Type B pancreatic cell (in vitro differentiated cells): ENCODE measurements at places on chromosomes 16 and 17. TPM values are rescaled to one million over a fixed set of nuclear protein-coding genes. Genes with fewer than 3 reads are reported as not detected.
A peak's percentile ranks its signal among the peaks of the same experiment; 100 is the strongest.

- no peak for DNase-seq
Observed at GRCh38 chr17:64718058-64718457, 56.0 kb upstream of the SMURF2 start.

DNA sequence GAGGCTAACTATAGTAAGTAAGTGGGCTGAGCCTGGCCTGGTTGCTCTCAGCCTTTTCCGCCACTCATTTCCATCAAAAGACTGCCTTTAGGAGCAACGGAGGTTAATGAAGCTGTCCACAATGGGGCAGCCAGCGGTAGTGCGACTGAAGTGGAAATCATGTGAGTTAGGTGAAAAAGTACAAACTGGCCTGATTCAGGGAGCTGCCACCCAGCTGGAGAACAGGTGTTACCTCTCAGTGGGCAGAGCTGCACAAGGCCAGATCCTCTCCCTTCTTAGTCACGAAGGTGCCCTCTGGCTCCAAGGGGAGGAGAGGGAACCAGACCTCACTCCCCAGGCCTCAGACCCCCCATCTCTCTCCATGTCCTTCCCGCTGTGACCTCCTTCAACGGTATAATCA lies 34.4 kb upstream of the CDRT4 start:
- DNase-seq, result no peak

DNA sequence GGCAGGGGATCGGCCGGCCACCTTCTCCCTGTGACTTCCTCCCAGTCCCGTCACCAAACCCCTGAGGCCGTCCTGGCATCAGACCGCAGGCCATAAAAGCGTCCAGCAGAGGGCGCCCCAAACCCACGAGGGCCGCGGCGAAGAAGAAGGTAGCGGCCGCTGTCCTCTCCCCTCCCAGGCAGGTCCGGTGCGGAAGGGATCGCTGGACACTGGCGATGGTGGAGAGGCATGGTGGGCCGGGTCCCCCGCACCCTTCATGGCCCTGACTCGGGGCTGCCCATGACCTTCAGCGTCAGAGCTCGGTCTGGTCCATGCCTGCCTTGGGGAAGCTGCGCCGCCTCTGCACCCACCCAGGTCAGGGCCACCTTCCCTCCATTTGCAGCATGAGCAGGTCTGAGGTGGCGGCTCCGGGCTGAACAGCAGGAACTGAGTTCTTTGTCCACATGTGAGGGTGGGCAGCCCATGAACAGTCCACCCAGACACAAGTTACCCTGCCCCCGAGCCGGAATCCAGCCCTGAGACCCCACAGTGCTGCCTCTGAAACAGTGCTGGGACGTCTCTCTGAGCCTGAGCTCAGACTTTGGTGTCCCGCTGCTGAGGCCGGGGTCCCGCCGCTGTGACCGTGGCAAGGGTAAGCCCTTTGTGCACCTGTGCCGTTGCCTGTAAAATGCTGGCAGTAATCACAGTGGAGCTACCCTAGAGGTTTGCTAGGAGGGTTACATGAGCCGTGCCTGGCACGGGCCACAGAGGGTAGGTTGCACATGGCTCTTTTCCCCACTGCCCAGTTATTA lies 40.8 kb upstream of the CMIP start:
- DNase-seq, result peak; percentile 92

DNA sequence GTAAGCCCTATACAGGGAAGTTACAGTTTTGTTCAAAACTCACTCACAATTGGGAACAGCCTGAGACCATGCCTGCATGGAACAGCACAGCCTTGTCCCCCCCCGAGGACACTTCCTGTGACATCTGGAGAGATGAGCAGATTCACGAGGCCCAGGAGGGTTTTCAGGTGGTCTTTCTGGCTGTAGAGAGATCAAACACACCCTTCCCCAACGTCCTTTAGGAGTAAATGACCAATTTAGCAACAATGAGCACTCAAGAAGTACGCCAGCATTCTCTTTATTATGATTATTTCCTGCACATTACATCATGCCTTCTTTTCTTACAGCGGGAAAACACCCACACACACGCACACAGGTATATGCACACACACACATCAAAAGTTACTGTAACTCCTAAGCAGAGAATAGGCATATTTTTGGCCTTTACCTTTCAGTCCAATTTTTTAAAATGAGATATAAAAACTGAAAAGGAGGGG lies 39.0 kb downstream of the ADCY9 start:
- DNase-seq, result no peak

DNA sequence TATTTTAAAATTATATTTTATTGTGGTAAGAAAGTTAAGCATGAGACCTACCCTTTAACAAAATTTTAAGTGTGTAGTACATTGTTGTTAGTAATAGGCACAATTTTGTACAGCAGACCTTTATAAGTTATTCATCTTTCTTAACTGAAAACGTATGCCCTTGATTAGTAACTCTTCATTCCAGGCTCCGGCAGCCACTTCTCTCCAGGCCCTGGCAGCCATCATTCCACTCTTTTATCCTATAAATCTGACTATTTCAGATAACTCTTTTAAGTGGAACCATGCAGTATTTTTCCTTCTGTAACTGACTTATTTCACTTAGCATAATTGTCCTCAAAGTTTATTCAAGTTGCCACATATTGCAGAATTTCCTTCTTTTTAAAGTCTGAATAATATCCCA lies 348.2 kb downstream of the CDH11 start:
- DNase-seq, result no peak

GRCh38 chr16:66277311-66278070 lies 89.0 kb upstream of the CDH5 start:
- peak; percentile 51 for DNase-seq

DNA sequence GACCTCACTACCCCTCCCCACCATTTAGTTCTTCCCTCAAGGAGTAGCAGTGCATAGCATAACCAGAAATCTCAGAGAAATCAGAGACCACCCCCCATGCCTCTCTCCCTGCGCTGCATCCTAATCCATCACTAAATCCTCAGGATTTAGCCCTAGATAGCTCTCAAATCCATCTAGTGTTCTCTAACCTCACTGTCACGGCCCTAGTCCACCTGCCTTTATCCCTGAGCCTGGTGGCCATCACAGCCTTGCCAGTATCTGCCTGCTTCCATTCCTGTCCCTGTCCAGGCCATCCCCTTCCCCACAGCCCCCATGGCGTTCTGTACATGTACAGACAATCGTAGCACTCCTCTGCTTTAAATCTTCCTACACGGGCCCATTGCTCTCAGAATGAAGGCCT lies 19.1 kb downstream of the CBLN1 start:
- DNase-seq, result no peak

- no peak for DNase-seq
Observed at GRCh38 chr16:59665618-59666220, 931.6 kb upstream of the GOT2 start.

DNA sequence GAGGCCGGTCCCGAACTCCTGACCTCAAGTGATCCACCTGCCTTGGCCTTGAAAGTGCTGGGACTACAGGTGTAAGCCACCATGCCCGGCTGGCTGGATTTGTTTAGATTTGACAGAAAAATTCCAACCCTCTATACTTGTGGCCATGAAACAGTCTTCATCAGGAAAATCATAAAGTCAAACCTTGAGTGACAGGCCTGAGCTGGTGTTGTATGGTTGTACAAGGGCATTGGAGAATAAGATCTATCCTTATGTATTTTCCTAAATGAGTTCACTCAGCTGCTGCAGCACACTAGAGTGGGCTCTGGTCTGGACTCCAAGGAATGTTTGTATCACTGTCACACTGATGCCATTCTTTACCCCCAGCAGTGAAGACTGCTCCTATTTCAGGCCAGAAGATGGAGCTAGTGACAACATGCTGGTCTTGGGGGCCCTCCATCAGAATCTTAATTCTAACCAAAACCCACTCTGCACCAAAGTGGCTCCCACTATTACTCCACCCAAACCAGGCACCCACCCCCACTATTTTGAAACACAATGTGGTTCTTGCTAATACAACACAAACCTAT lies 27.4 kb downstream of the SNX11 start:
- no peak for DNase-seq

DNA sequence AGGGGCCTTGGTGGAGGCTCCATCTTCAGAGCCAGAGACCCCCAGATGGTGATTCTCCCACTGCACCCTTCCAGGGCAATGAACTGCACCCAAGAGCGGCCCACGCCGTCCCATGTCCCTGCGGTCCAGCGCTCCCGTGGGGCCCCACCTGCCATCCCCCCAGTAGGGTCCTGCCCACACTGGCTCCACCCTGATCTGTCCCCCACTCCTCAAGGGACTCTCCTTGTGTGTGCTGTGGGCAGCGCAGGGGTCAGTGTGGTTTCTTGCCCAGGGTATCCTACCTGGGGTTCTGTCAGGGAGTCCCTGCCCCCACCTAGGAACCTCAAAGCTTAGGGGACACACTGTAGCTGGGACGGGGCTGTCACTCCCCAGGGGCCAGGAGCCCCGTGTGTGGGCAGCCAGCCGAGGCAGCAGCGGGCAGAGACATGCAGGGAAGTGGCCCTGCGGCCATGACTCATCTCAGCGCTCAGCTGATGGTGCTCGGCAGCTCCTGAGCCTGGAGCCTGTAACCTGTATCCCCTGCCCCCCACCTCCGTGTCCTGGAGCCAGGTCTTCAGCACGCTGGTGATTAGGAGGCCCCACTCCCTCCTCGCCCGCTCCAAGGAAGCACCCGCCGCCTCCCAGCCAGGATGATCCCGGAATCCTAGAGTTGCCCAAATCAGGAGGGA lies 35.7 kb upstream of the SSTR5 start:
- no peak for DNase-seq

- peak; percentile 74 for DNase-seq
Observed at GRCh38 chr16:77675464-77676324, 46.6 kb upstream of the NUDT7 start.

DNA sequence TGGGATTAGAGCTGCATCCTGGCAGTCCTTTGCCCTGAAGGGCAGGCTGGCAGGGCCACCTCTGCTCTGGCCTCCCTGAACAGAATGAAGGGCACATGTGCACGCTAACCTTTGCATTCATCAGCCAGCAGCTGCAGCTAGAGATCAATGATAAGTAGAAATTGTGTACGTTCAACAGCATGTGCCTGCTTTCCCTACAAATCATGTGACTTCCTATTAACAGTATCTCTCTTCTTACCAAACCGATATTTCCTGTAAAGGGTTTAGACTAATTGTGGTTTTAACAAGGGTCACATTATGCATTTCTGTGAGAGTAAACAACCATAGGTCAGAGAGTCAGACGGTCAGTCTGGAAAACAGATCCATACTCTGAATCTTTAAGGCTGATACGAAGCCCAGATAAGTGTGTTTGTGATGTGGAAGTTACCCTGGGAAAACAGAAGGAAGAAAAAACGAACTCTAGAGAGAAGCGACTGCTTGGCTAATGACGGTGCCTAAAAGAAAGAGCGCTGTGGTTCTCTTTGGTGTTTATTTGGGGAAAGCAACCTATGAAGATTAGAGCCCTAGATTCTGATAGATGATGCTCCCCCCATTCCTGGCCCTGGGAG lies 219.4 kb downstream of the MAF start:
- DNase-seq, result no peak

GRCh38 chr17:28950017-28950751 lies 1.1 kb downstream of the PHF12 start:
- no peak for DNase-seq

DNA sequence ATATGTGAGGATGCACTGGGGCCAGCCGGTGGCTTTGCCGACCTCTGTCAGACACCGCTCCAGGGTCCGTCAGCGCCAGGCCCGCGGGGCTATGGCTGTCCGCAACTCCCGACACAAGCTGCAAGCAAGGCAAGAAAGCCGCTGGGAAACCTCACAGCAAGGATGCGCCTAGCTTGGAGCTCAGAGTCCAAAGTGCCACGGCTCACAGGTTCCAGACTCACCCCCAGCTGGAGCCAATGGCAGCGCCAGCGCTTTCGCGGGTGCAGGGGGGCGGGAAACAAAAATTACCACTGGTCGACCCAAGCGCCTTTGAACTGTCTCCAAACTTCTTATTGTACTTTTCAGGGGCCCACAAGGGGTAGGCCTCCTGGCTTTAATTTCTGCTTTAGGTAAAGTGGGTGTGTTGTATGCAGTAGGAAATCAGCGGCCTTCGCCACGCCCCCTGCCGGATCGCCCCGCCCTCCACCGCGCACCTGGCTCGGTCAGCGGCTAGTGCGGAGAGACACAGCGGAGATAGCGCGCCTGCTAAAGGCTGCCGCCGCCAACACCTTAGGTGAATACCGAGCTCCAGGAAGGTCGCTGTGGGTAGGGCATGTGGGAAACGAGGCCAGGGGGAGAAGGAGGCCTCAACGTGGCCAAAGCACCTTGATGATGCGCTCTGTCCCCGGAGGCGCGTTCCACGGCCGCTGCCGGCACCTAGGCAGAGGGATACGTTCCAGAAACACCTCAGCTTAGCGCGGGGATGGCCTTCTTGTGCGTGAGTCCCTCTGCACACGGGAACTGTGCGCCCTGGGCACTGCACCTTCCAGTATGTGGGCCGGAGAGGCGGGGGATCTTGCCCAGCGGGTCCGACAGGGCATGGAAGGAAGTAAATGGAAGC lies 61.0 kb upstream of the RBL2 start:
- DNase-seq, result no peak

GRCh38 chr17:60971515-60972369 lies 294.1 kb downstream of the BCAS3 start:
- no peak for DNase-seq

- no peak for DNase-seq
Observed at GRCh38 chr17:41615454-41615853, 2.9 kb upstream of the KRT16 start.

GRCh38 chr16:23527961-23528643 lies 17.8 kb upstream of the GGA2 start:
- DNase-seq, result no peak

- DNase-seq, result no peak
Observed at GRCh38 chr16:59181821-59182420, 447.8 kb upstream of the GOT2 start.

DNA sequence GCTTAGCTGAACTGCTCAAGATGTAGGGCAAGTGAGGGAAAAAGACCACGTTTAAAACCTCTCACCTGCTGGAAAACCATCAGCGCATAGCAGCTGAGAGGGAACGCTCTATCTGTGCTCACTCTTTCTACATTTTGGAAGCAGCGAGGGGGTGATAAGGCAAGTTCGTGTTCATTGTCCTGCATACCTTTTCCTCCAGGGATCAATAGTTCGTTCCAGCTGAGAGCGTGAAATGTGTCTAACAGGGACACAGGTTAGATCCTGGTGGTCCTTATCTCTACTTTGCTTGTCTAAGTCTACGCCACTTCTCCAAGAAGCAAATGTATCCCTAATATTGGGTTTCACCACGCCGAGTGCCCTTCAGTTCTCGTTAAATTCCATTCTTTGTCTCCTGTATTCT lies 183.5 kb upstream of the ZFHX3 start:
- DNase-seq, result no peak

- no peak for DNase-seq
Observed at GRCh38 chr17:47806026-47806912, 15.3 kb downstream of the OSBPL7 start.

- no peak for DNase-seq
Observed at GRCh38 chr17:14205992-14206461, 30.6 kb downstream of the CDRT15 start.

Gene TLCD3A
- total RNA-seq, result 15.0 and 19.3 TPM in 2 replicates

Gene KRT15
- total RNA-seq, result 208 and 840 TPM in 2 replicates

Gene TMC8
- total RNA-seq, result 0.85 and 0.90 TPM in 2 replicates

Gene RHBDL1
- total RNA-seq, result 2.2 and 2.7 TPM in 2 replicates

Gene NACA2
- not detected in 2 replicates for total RNA-seq

Gene FA2H
- total RNA-seq, result 5.0 and 7.0 TPM in 2 replicates

Gene PIPOX
- total RNA-seq, result 3.1 and 3.8 TPM in 2 replicates

Gene CASKIN2
- total RNA-seq, result 29.5 and 31.2 TPM in 2 replicates

Gene MYO15A
- total RNA-seq, result 1.8 and 2.2 TPM in 2 replicates

Gene ANKRD13B
- 21.0 and 50.5 TPM in 2 replicates for total RNA-seq
